ENCODE measurements at places on chromosomes 7 and 10. TPM values are rescaled to one million over a fixed set of nuclear protein-coding genes. Genes with fewer than 3 reads are reported as not detected.

The GIMAP7 gene
- total RNA-seq: not detected

GRCh38 chr10:110052916-110053315, 45.1 kb downstream of the ADD3 start:
- no peak for DNase-seq

GRCh38 chr10:24995072-24995471, 20.9 kb downstream of the ENKUR start:
- DNase-seq: no peak

The ZPBP gene
- not detected for total RNA-seq

The C10orf67 gene
- 0.11 TPM for total RNA-seq

The PRSS37 gene
- not detected for total RNA-seq

DNA sequence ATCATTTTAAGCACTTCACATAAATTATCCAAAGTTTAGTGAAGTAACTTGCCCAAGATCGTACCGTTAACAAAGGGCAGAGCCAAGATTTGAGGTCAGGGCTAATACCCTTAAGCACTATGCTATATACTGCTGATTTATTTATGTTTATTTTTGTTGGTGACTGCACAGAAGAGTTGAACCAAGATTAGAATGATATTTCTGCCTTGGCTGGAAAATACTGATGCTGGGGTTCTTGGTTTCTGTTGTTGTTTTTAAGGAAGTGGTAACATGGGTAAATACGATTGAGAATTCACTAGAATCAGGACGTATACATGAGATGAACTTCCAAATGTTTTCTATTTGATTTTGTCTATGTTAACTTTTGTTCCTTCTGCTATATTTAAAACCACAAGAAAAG, 9.3 kb downstream of the ADD3 start:
- no peak for DNase-seq

- DNase-seq: no peak
Observed at GRCh38 chr10:125840955-125841354, 17.6 kb downstream of the BCCIP start.

The HOXA10 gene
- total RNA-seq: not detected

- DNase-seq: no peak
Observed at GRCh38 chr10:26855186-26855585, 5.6 kb downstream of the ABI1 start.

DNA sequence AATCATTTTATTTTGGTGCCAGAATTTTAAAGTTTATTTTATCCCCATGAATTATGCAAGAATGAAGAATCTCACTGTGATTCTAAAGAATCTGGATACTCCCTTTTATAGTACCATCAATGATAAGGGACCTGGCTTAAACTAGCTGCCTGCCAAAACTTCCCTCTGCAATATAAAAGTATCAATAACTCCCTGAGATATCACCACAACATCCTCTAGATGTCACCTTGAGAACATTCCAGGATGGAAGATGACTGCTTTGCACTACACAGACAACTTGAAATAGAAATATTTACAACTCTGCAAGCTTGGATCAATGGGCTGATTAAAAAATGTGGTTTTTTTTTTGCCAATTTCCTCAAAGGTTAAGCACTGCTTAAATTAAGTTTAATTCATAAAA, 142.1 kb downstream of the SLC25A13 start:
- DNase-seq: no peak

DNA sequence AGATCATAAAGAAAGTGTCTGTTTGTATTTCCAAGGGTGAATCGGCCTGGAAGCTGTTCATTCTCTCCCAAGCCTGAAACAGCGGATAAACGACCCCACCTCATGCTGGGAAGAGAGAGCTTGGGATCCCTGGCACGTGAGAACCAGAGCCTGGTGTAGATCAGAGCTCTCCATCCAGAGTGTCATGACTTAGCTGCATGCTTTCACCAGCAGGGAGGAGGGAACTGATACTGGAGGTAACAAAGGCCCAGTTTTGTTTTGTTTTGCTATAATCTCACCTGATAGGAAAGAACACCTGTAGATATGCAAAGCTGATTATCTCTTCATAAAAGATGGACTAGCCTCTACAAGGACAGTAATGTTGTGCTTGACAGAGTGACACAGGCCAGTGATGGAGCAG, 236.6 kb downstream of the POM121L12 start:
- no peak for DNase-seq

The ANLN gene
- 90.1 TPM for total RNA-seq

The HOXA5 gene
- total RNA-seq: not detected

DNA sequence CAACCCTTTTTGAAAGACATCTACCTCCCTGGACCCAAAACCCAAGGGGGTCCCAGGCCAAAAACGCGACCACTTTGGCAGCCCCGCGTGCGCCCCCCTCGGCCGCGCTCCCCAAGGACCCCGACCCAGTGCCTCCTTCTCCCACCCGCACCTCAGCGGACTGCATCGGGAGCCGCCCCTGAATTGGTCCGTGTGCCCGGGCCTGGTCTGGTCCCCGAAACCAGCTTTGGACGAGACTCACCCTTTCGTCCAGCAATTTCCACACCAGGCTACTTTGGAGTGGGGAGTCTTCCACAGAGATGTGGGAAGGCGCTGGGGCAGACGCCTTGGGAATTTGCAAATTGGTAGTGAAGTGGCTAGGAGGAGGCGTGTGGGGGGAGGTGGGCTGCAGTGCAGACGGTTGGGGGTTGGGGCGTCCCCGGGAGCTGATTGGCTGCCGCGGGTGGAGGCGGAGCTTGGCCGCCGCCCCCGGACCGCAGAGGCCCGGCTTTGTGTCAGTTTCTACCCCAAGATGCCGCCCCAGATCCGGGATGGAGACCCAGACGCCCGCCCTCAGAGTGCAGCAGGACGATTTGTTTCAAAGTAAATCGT, 16.9 kb downstream of the TCAF1 start:
- DNase-seq: no peak

DNA sequence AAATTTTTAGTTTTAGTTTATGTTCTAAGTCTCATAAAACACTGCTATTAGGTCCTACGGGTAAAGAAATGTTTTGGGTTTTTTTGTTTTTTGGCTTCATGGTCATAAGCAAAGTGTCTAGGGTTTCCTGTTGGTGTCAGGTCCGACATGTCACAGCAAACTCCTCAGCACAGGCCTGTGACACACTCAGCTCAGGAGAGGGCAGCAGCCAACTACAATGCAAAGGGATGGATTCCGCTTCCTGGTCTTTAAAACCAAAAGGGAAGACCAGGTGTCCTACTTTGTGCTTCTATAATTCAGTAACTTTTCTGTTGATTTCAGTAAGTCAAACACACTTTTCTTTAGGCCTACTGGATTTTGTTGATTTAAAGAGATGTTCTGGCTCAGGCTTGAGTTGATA, 83.8 kb upstream of the MACROH2A2 start:
- DNase-seq: peak; percentile 45

GRCh38 chr10:77710081-77710551, 72.5 kb upstream of the KCNMA1 start:
- peak; percentile 79 for DNase-seq

DNA sequence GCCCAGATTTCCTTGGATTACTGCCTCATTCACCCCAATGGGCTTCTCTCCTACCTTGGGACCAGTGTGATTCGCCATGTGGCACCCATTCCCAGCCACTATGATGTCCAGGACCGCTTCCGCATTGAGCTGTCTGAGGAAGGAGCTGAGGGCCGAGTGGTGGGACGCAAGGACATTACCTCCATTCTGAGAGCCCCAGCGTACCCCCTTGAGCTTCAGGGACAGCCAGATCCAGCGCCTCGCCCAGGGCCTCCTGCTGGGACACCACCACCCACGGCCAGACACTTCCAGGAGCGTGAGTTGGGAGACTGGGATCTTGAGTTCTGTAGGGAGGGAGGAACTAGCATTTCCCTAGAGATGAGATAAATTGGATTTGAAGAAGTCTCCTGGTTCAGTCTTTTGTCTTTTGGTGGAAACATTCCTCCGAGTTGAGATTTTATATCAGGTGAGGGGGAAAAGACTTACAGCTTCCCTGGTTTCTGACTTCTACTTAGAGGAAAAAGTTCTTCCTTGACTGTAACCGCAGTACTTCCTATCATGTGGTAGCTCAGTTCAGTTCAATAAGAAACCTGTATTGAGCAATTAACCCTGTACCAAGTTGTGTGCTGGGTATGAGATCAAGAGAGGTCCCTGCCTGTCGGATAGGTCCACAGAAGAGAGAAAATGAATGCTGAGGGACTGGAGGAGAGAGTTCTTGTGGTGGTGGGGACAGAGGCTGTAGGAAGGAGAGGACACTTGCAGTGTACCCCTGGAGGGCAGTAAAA, 1.3 kb downstream of the MOSPD3 start:
- DNase-seq: no peak

The IDI2 gene
- not detected for total RNA-seq

The NRG3 gene
- 4.3 TPM for total RNA-seq

- DNase-seq: no peak
Observed at GRCh38 chr7:128827248-128827958, 2.8 kb upstream of the FLNC start.
